ENCODE measurements at places on chromosomes 4 and X.

- DNase-seq = no peak
Measured at GRCh38 chr4:153383131-153383530, 38.6 kb downstream of the MND1 start.

DNA sequence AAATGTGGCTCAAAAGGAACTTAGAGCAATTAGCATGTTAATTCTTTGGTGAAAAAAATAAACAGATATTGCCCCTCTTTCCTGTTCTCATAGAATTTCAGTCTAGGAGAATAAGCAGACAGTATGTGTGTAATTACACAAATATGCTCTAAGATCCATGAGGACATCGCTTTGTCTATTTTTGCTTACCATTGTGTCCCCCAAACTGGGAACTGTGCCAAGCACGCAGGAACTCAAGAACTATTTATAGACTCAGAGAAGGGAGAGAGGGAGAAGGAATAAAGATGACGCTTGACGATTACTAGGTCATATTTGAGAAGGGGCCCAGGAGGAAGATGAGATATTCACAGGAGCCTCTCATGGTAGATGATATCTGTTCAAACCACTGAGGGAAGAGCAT lies 692.6 kb downstream of the RAB28 start:
- DNase-seq = no peak

GRCh38 chr4:146674829-146675570 lies 36.3 kb downstream of the POU4F2 start:
- DNase-seq = no peak

DNA sequence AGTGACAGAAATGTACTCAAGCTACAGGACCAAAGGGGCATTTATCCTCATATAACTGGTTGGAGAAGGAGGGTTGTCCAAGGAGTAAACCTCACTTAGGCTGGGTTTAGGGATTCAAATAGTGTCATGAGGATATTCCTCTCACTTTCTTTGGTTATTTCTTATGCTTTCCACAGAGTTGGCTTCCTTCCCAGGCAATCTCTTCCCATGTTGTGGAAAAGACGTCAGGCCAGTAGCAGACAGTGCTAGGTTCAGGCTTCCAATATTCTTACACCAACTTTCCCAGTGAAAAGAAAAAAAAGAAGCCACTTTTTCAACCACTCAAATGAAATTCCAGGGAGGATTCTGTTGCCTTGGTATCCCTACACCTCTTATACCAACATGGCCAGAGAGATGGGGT lies 653.0 kb downstream of the C4orf33 start:
- DNase-seq = no peak

GRCh38 chrX:39777623-39778025 lies 320.1 kb downstream of the BCOR start:
- DNase-seq = peak; percentile 27

- no peak for DNase-seq
Measured at GRCh38 chr4:173913496-173913895, 370.0 kb downstream of the FBXO8 start.

- DNase-seq = peak; percentile 11
Measured at GRCh38 chr4:165208741-165209388, 1.5 kb downstream of the KLHL2 start.

DNA sequence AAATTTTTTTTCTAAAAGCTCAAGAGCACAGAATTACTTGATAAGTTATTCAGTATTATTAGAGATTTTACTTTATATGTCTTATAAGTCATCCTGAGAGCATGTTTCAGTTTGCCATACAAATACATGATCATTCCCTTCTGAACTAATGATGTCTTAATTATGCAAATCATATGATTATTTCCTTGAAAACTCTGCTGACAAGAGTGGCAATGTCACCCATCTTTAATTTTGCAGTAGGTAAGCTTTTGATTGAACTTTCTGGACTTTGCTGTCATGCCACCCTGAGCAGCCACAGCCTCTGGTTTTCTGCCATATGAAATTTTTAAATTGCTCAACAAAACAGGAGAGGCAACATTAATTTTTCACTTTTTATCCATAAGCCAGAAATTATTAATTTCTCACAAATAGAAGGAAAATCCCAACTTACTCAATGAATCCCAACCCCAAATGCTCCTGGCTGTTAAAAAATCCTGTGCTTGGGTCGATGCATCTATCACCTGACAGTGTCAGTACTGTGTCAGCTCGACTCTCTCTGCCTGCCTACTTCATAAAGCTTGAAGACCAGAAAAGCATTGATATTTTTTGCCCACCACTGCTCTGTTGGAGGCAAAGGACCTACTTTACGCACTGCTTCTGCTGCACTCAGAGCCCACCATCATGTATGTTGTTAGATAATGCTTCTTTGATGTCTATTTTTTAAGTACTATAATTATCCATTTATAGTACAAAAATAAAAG lies 11.6 kb upstream of the HADH start:
- DNase-seq = no peak

DNA sequence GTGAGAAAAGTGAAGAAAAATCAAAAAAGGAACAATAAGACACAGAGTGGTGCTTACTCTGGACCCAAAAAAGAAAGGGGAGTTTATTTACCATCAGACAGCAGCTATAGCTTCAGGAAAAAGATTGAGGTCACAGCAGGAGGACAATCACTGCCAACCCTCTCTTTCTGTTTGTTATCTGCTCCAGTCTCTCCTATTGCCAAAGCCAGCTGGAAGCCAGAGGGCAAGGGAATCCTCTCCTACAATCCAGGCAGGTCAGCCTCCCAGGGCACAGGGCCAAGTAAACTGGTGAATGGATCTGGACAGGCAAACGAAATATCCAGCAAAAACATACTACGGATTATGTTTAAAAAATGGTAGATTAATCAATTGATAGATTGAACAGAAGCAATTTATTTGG lies 306.9 kb upstream of the SLIT2 start:
- no peak for DNase-seq

DNA sequence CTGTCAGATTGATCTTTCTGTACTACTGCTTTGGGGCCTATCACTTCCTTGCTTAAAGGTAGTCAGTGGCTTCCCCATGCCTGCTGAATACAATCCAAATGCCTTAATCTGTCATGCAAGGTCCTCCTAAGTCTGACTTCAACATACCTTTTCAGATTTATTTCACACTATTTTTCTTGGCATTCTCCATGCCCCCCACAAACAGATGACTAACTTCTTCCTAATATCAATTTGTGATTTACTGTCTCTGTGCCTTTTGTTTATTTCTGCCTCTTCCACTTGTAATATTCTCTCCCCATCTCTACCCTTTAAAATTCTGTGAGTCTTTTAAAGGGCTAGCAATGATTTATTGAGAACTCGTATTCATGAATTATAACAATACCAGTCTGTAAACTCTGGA lies 41.8 kb downstream of the OCRL start:
- DNase-seq = no peak

GRCh38 chr4:13907255-13907751 lies 279.8 kb upstream of the BOD1L1 start:
- DNase-seq = peak; percentile 35

DNA sequence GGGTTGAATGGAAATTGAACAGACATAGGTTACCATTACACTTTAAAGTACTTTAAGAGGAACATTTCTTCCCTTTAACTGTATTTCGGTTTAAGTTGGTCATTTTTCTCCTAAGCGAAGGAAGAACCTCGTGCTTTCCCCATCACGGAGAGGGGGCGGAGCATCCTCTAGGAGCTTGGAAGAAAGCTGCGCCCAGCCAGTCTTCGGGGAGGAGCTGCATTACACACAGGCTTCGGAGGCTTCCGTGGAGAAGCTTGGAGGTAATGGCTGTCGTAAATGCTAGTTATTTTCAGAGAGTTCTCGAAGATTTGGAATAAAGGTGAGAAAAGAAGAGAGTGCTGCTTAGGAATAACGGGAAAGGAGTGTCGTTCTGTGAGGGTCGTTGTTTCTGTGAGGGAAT lies at the start of gene PWWP3B:
PWWP3B (plus strand) TSS at position 199 of the 400 bp plus-strand sequence. CDS start 37,128 bp downstream, outside the sequence.
- peak; percentile 1 for DNase-seq

DNA sequence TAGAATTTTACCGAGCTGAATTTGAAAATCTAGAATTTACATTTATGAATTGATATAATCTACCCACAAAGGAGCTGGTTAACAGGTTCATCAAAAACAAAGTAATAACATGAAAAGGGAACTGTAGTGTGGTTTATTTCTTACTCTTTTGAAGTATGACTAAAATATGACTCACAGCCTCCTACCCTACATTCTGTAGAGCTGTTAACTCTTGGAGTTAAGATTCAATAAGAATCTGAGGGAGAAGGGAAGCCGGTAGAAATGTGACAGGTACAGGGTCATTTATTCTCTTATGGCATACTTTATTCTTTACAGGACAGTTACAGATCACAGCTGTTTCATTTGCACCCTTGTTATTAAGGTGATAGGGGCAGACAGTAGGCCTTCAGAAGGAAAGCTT lies 132.2 kb upstream of the FAM47B start:
- no peak for DNase-seq

DNA sequence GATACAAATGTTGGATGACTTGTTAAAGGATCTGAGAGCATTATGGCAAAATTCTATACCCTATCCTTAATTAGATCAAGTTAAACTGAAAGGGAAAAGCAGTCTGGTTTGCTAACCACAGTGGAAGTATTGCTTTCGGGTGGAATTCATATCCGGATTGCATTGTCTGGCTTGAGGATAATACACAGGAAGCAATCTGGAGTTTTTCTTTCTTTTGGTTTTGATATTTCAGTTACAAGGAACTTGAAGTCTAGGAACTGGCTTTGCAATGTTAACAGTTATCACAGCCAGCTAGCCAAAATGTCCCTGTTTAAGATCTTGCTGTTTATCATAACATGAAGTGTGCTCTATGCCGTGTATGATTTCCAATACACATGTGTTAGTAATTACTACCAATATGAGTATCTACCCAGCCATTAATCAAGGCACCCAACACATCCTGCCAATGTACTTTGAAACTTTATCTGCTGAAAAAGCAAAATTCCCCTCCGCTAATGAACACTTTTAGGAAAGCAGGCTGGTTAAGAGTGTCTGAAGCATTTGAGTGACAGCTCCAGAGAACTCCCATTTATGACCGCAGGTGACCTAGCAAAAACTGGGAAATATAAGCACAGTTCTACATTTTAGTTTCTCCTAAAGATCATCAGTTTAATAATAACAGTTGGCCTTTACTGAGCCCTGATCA lies 146.4 kb downstream of the PALLD start:
- DNase-seq = no peak

DNA sequence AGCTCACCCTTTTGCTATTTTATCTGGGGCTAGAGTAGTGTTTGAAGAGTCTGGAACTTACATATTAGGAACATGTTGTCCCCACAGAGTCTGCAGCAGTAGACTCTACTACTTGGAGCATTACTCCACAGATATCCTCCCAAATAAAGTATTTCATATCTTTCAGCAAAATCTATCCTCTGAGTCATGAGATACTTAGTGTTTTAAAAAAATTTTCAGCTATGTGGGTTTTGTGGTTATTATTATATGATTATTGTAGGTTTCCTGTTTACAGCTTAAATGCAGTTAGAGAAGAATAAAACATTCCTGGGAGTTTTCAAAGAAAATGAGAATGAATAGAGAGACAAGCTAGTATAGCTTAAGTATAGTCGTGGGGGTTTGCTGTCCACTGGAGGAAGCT lies 30.9 kb downstream of the PAGE2 start:
- peak; percentile 29 for DNase-seq

GRCh38 chrX:31038575-31039326 lies 33.1 kb downstream of the FTHL17 start:
- DNase-seq = peak; percentile 73

GRCh38 chrX:115895678-115896329 lies 274.7 kb upstream of the AGTR2 start:
- no peak for DNase-seq

DNA sequence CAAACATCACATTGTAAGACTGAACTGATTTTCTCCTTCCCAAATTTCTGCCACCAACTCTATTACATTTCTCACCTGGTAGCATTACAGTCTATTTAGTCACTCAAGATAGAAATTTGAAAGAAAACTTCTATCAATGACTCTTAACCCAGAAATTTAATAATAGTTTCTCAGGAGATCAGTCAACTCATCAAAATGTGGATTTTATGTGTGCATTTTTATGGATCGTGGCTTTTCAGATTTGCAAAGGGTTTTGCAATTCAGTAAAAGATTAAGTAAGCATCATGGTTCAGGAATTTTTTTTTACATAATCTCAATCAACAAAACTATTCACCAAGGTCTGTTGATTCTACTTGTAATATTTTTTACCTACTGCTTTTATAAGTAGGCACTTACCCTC lies 111.1 kb downstream of the CFAP299 start:
- no peak for DNase-seq

DNA sequence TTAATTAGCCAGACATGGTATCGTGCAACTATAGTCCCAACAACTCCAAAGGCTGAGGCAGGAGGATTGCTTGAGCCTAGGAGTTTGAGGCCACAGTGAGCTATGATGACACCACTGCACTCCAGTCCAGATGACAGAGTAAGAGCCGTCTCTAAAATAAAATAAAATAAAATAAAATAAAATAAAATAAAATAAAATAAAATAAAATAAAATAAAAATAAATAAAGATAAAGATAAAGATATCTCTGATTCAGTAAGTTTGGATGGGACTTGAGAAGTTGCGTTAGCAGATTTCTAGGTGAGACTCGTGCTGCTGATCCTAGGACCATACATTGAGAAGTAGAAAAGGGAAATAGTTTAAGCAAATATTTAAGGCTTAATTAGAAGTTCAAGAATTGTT lies 254.8 kb upstream of the FAM241A start:
- no peak for DNase-seq

- peak; percentile 63 for DNase-seq
Measured at GRCh38 chr4:108830509-108831244, 67.8 kb upstream of the ETNPPL start.

GRCh38 chrX:23953908-23954269 lies 46.1 kb downstream of the CXorf58 start:
- peak; percentile 57 for DNase-seq

GRCh38 chr4:153409924-153410501 lies 56.1 kb upstream of the TMEM131L start:
- DNase-seq = peak; percentile 37

- peak; percentile 61 for DNase-seq
Measured at GRCh38 chr4:150078579-150079080, 385 bp downstream of the DCLK2 start.

DNA sequence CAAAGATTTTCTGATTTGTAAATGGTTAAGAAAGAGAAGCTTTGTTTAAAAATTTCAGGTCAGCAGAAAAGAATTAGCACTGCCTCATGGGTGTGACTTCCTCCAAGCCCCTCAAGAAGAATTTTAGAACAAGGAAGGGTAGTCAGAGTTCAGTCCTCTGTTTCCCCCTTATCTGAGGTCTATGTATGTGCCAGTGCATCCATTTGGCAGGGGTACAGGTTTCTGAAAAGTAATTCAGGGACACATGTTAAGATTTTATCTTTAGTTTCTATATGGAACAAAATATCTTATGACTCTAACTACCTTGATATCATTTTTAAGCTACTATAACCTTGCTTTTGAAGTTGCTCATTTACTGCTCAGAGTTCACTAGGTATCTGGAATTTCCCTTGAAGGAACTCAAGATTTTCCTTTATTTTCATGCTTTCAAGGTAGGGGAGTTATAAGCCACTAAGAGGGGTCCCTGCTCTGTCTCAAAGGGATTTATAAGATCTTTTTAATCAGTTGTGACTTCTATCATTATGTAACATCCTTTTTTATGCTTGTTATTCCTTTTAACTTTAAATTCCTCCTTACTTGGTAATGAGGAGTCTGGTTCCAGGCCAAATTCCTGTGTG lies 24.4 kb upstream of the PLK4 start:
- DNase-seq = no peak

- no peak for DNase-seq
Measured at GRCh38 chrX:83511208-83511607, 3.1 kb downstream of the POU3F4 start.

GRCh38 chr4:113941836-113942235 lies 37.6 kb downstream of the ARSJ start:
- no peak for DNase-seq

Measured in hematopoietic multipotent progenitor cell treated with erythropoietin and hydrocortisone succinate and interleukin-3 and kit ligand, for 4 days (in vitro differentiated cells).